A549 (cell line): ENCODE measurements at places on chromosomes 7 and 10.
A peak's percentile ranks its signal among the peaks of the same experiment; 100 is the strongest.

- no peak for DNase-seq
Observed at GRCh38 chr10:131456411-131456810, 144.9 kb upstream of the TCERG1L start.

DNA sequence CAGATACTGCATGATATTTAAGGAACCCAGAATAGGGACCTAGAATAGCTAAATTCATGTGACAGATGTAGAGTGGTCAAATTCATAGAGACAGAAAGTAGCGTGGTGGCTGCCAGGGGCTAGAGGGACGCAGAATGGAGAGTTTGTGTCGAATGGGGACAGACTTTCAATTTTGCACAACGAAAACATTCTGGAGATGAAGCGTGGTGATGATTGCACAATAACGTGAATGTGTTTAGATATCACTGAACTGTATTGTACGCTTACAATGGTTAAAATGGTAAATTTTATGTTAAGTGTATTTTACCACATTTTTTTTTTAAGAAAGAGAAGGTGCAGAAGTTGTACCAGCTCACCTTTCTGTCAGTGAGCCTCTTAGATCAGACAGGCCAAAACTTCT is 137.8 kb upstream of the TNS3 start:
- no peak for DNase-seq

GRCh38 chr10:20662742-20663141 is 234.4 kb downstream of the NEBL start:
- DNase-seq: no peak

GRCh38 chr7:41886901-41887311 is 184.0 kb upstream of the INHBA start:
- DNase-seq: no peak

- no peak for DNase-seq
Observed at GRCh38 chr10:68559251-68559650, 886 bp upstream of the TET1 start.

DNA sequence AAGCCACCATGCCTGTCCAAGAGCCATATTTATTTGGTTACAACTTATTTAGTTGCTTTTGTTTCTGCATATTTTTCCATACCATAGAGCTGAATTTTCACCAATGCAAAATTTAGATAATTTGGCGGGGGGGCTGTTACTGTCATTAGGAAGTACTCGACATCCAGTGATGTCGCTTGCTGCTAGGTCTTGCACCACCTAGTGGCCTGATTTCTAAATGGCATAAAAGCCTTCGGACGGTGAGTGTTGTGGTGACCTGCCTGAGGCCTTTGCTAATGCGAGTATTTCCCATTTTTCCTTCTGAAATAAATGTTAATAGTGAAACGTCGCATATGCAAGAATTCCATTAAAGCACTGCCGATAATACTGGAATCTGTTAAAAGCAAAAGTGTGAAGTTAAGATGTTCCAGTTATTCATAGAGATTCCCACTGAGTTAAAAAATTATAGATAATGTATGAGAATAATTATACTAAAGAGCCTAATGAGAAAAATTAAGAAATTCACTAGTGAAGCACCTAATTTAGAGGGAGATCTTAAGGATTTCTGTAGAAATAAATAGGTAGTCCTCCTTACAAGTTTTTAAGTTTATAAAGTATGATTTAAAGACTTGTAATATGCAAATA is 86.1 kb upstream of the DNAJB6 start:
- peak; percentile 38 for DNase-seq

GRCh38 chr7:139630643-139631519 is 107.4 kb downstream of the CLEC2L start:
- no peak for DNase-seq
